GM06990 (cell line): ENCODE measurements at places on chromosomes 6 and 20.

DNA sequence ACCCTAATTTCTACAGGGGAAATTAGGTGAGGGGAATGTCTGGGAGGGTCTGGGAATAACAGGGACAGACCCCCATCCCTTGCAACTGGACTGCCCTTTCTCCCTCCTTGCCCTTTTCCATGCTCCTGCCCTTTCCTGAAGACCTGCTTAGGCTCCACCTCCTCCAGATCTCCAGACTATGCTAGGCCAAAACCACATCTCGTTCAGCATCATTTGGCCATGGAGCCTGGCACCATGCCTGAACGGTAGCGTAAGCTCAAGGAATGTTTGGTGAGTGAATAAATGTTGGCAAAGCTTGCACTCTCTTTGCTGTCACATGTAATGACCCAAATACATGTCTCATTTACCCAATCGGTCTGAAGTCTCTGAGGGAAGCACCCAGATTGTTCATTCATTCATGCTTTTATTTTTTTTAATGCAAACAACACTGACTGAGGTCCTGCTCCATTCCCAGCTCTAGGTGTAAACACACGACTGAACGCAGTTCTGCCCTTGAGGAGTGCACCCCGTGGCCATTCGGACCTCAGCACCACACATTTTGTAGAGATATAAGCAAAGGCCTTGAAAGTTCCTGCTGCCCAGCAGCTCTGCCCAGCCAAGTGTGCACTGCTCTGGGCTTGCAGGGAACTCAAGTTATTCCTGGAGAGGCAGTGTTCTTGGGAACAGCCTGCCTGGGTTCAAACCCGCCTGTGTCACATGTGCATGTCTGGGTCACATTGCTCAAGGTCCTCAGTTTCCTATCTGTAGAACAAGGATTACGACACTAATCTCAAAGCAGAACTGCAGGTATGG is 1.1 kb upstream of the GRM4 start:
- DNase-seq, result no peak

DNA sequence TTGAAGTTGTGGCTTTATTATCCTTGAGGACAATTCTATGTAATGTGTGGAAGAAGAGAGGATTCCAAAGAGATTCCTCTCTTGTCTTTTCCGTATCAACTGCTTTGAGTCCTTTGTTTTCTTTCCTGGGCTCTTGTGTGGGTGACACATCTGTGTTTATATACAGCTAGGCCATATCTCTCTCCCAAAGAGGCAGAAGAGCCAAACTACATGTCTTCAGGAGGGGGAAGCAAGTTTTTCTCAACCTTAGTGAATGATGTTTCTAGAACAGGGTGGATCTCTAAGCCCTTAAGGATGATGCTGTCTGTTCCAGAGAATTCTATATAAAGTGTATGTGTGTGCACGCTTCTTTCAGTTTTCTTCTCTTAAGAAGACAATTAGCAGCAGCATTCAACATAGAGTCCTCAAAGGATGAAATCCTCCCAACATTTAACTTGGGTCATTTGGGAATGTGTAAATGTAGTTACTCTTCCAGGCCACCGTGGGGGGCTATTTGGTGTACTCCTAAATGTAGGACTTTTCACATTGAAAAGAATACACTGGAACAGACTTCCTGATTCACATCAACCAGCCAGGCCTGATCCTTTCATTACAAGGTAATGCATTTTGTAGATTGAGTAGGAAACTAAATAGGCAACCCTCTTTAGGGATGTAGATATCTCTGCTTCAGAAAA is 92.8 kb upstream of the EEF1E1 start:
- no peak for DNase-seq

GRCh38 chr6:100673641-100674040 is 207.5 kb downstream of the ASCC3 start:
- DNase-seq, result no peak

- no peak for DNase-seq
These were observed 137.6 kb downstream of the PLCB4 start for GRCh38 chr20:9206486-9206885.

DNA sequence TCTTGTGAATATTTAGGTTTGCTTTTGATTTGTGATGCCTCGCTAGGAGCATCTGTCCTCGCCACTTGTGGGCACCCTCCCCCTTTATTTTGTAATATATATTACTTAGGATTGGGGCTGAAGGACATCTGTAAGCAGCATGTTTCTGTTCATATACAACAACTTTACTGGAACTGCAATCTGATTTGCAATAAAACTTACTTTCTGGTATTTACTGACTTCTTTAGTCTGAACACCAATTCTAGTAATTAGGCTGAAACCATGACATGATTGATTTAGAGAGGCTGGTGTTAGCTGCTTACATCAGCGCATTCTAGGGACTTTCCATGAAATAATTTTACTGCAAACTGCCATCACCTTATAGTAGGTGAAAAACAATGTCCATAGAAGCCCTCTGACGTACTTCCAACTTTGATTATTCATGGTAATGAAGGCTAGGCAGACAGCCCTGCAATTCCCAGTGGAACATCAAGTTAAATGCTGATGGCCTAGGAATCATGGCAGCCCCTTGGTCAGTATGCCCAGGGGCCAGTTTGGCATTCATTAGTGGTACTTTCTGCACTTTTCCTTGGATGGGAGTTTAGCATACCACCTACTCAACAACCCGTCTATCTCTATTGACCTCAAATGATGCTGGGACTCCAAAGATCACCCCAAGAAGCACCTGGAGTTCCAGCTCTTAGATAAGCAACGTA is 132.9 kb upstream of the MCHR2 start:
- peak; percentile 15 for DNase-seq

- DNase-seq, result no peak
These were observed 133.7 kb downstream of the RCAN2 start for GRCh38 chr6:46357591-46357990.

DNA sequence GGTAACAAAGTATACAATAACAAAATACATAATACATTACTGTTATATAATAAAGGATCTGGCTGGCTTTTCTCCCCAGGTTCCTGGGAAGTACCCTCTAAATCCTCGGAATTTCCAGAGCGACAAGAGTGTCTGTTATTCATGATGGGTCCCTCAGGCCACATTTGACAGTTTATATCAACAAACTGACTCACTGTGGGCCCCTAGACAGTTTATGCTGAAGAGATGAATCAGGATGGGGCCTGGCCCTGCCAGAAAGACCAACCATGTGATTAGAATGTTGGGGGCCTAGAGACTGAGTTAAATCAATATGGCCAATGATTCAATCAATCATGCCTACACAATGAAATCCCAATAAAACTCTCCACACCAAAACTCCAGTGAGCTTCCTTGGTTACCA is 13.5 kb downstream of the USP45 start:
- DNase-seq, result no peak

- DNase-seq, result no peak
These were observed 102.9 kb downstream of the RALGAPA2 start for GRCh38 chr20:20609522-20609921.

DNA sequence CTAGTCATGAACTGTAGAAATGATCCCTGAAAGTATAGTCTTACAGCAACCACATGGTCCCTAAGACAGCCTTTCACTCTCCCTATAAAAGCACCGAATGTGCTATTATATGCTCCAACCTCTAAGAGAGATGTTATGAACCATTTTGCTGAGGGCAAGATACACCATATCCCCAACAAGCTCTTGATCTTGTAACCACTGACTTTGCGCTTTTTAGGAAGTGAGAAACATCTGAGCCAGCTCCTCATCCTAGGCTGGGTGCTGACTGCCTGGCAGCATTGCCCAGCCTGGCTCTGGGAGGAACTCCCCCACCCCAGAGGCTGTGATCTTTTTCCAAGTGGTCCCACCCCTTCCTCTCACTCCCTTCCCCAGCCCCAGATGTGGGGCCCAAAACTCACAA is 3.1 kb upstream of the EMILIN3 start:
- no peak for DNase-seq

DNA sequence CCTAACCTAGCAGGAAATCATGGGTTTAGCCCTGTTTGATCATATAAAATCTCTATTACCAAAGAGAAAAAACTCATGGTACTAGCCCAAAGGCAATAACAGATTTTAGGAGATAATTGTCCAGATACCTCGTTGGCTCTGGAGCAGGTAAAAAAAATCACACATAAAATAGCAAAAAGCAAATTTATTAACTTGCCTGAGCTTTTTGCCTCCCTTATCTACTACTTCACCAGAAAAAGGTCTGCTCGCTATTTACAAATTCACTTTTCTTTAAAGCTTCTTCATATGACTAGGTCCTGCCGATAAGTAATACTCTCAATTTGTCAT is 82.4 kb downstream of the GJA10 start:
- no peak for DNase-seq

- no peak for DNase-seq
These were observed 34.8 kb upstream of the PLCB1 start for GRCh38 chr20:8097307-8097706.

- peak; percentile 11 for DNase-seq
These were observed 18.3 kb upstream of the NHSL1 start for GRCh38 chr6:138517635-138518034.

- DNase-seq, result no peak
These were observed 88.6 kb upstream of the GGTLC1 start for GRCh38 chr20:24077145-24077544.

GRCh38 chr6:162409741-162410691 is 317.6 kb downstream of the PRKN start:
- no peak for DNase-seq

DNA sequence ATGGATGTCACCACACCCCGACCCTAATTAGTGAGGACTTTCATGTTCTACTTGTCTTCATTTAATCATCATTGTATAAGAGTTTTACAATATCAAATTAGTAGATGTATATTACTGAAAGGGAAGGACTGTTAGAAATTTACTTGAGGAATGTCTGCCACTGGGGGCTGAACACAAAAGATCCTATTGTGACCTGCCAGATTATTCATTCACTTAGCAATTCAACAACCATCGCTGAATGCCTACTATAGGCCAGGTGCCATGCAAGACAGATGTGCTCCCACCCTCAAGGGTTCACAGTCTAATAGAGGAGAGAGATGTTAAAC is 8.0 kb upstream of the RBCK1 start:
- no peak for DNase-seq

DNA sequence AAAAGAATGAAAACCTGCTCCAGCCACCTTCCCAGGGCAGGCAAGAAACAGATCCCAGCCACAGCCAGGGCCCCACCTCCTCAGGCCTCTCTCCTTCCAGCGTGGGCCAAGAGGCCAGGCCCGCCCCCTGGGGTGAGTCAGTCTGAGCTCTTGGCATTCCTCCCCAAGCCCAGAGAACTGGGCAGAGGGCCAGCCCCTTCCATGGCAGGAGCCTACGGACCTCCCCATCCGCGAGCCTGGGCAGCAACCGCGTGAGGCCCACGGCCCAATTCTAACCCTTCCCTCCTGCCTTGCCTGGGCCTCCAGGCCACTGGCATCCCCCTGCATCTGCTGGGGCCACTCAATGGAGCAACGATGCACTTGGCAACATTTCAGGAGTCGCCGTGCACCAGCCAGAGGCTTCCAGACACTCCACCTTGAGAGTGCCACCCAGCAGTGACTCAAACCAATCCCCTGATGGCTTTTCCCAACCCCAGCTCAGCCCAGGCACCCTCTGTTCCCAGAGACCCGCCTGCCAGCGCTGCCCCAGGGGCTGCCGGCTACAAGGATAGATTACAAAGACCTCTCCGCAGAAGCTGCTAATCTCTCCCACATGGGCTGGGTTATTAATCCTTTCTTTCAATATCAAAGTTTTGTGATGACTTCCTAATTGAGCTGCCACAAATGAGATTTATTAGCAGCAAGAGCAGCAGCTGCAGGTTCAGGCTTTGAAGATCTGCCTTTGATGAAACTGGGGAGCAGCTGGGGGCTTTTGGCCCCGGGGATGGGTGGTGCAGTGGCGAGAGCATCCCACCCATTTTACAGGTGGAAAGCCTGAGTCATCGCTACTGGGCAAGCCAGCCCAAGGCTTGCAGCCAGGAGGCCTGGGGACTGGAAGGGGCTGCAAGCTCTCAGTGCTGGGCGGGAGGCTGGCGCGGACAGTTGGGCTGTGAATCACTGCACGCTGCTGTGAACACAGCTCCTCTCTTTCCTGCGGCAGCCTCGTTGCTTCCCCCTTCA is 85.7 kb downstream of the NFATC2 start:
- no peak for DNase-seq

DNA sequence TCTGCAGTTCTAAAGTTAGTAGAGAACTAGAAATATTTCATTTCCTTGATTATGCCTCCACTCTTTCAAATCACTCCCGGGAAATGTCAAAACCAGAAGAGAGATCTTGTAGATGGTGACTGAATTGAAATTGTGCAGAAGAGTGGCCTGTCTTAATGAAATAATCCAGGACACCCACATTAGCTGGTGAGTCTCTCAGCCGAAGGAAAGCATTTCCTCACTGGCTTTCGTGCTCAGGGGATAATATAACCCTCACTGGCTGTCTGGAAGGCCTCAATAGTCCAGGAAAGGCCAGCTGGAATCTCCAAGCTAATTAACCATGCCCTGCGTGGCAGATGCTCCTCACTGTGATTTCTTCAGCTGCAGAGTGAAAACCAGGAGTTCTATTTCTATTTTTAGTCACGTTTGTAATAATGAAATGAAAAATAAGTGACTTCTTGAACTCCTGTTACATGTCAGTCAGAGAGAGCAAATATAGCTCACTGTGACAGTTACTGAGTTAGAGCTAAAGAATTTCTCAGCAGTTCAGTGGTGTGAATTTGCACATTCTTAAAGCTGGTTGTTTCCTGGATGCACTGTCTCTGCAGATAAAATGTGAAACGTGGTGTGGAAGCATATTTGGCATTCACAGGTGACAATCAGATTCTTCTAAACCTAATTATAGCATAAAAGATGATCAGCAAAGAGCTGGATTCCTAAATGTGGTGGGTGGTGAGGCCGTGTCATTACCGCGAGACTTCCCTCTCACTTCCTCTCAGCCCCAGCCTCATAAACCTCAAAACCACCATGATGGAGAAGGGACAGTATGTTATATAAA is 211.7 kb downstream of the LMBRD1 start:
- peak; percentile 63 for DNase-seq

- DNase-seq, result peak; percentile 64
These were observed 65.2 kb downstream of the CDS2 start for GRCh38 chr20:5191829-5192569.

DNA sequence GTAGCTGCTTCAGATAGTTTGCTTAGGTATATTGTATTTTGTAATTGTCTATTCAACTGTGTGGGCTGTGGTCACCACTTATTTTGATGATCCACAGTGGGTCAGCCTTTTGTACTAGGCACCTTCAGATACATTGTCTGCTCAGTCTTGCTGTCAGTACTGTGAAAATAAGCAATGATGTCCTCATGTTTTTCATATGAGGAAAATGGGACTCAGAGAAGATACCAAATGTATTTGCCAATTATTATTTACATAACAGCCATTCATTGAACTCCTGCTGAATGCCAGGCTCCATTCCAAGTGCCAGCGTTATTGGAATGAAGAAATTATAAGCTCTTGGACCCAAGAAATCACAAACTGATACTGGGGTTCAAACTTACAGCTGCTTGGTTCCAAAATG is 28.6 kb downstream of the MAPK14 start:
- DNase-seq, result no peak
